CD4-positive, alpha-beta T cell (primary cell): ENCODE measurements at places on chromosomes 7 and 10.
A peak's percentile ranks its signal among the peaks of the same experiment; 100 is the strongest.

DNA sequence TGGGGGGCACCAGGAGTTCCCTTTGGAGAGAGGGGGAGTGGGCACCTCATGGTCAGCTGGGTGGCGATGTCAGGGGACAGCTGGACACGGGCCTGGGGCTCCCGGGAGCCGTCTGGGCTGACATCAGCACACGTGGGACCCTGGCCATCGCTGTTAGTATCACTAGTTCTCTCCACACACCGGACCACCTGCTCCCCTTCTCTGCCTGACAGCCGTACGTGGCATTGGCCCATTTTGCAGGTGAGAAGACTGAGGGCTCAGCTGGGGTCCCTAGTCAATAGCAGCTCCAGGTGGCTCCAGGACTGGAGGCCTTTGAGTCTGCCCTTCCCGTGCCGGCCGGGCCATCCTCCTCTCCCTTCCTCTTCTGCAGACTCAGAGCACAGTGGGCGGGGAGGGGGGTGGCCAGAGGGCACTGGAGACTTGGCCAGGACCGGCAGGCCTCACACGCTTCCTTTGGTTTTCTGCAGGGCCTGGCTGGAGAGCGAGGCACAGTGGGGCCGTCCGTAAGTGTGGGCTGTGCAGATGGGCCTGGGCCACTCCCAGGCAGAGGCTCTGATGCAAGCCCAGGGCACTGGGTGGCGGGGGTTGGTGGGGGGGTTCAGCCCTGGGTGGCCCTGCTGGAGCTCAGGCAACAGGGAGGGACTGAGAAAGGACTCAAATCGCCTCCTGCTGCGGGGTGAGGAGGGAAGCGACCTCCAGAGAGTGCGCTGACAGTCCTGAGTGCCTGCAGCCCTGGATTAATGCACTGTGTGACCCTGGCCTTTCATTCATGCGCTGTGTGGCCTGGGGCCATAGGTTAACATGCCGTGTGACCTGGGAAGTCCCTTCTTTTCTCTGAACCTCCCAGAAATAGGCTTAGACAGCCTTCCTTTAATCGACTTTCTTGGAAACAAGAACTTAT, 78.2 kb downstream of the MYL10 start:
- no peak overlapping the region for H3K27ac ChIP-seq
- H3K27me3 ChIP-seq: no peaks in the 10 kb centered on the region
- no peak overlapping the region for H3K4me3 ChIP-seq

GRCh38 chr7:148114804-148115203, 475.8 kb upstream of the C7orf33 start:
- DNase-seq: no peak
- no peaks in the 10 kb centered on the region for H3K36me3 ChIP-seq
- no peaks in the 10 kb centered on the region for H3K27me3 ChIP-seq

- no peaks in the 10 kb centered on the region for H3K27me3 ChIP-seq
- no peak for DNase-seq
- no peaks in the 10 kb centered on the region for H3K36me3 ChIP-seq
- H3K4me1 ChIP-seq: peaks cover 3% of the 10 kb centered on the region
- no peak overlapping the region for H3K4me3 ChIP-seq
Measured at GRCh38 chr10:4354382-4354812, 471.6 kb upstream of the AKR1E2 start.

DNA sequence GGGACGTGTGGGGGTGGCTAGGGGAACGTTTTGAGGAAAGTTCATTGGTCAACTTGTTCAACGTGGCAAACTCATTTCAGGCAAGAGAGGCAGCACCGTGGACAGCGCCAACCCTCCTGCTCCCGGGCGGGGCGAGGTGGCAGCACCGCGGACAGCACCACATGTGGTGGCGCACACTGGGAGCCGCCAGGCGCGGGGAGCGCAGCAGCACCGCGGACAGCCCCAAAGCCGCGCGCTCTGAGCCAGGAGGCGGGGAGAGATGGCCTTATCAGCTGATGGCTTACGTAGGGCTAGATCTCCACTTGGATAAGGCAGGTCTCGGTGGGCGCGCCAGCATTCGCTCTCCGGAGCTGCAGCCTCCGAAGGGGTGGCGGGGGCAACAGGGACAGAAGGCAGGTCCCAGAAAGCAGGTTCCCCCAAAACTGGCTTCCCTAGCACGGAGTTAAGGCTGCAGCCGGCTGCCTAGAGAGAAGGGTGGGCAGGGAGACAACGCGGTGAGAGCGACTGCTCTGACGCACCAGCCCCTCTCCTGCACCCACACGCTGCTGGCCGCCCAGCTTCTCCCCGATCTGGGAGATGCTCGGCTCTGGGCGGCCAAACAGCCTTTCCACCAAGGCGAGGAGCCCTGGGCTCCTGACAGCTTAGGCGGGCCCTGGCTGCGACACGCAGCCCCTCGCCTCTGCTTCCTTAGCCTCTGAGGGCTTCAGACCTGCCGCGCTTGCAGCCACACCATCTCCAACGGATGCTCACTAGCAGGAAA, at the start of gene HTR5A:
Gene HTR5A (plus strand): TSS at position 333 of the 760 bp plus-strand sequence. CDS start 576 bp downstream, outside the sequence.
- H3K4me3 ChIP-seq: no peak within 1 kb of the TSS
- DNase-seq: peak; percentile 74
- H3K27me3 ChIP-seq: peaks cover 25% of the 10 kb centered on the region
- peaks cover 7% of the 10 kb centered on the region for H3K4me1 ChIP-seq
- no peak within 1 kb of the TSS for H3K27ac ChIP-seq
- H3K36me3 ChIP-seq: no peaks in the 10 kb centered on the region

- H3K27ac ChIP-seq: no peak overlapping the region
- no peak for DNase-seq
- no peaks in the 10 kb centered on the region for H3K36me3 ChIP-seq
- H3K4me3 ChIP-seq: no peak overlapping the region
- H3K27me3 ChIP-seq: no peaks in the 10 kb centered on the region
Measured at GRCh38 chr10:131569851-131570715, 258.6 kb upstream of the TCERG1L start.
